GM12864 (cell line): ENCODE measurements at places on chromosomes 13 and 19.

GRCh38 chr13:73757481-73758233 is 376.5 kb downstream of the KLF12 start:
- no peak for DNase-seq

DNA sequence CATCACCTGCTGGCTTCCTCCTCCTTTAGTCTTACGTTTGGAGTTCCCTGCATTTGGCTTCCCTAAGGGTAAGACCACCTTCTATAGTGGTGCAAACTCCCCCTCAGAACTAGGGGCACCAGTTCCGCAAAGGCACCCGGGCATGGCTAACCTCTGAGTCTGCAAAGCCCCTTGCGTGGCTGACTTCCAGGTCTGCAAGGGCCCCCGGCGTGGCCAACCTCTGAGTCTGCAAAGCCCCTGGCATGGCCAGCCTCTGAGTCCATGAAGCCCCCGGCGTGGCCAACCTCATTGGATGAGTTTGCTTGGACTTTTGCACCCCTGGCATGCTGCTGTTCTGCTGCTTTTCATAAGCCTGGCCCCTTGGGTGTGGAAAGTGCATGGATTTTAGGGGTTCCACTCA is 5.1 kb downstream of the MCF2L start:
- no peak for DNase-seq

DNA sequence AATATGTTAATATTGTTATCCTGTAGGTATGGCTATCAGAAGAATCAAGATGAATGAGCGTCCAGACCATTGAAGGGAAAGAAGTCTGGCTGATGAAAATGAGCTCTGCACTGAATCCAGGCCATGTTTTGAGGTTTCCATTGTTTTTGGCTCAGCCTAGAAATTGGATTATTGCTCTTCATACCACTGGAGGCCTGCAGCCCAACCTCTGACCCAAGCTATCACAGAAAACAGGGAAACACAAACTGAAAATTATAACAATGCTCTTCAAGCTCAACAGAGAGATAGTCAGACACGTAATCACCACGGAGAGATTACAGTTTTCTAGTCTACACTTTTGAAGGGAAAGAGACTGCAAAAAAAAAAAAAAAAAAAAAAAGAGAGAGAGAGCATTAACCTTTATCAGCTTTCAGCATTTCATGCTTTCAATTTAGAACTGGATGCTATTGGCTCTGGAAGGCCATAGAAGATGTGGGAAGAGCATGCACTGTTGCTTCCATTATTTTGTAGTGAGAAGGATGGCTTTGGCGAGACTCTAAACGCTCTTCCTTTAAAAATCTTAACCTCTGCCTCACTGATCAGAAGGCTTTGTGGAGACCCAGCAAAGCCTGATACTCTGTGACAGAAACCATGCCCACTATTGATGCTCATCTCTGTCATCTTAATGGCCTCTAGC is 10.8 kb downstream of the EDNRB start:
- no peak for DNase-seq

DNA sequence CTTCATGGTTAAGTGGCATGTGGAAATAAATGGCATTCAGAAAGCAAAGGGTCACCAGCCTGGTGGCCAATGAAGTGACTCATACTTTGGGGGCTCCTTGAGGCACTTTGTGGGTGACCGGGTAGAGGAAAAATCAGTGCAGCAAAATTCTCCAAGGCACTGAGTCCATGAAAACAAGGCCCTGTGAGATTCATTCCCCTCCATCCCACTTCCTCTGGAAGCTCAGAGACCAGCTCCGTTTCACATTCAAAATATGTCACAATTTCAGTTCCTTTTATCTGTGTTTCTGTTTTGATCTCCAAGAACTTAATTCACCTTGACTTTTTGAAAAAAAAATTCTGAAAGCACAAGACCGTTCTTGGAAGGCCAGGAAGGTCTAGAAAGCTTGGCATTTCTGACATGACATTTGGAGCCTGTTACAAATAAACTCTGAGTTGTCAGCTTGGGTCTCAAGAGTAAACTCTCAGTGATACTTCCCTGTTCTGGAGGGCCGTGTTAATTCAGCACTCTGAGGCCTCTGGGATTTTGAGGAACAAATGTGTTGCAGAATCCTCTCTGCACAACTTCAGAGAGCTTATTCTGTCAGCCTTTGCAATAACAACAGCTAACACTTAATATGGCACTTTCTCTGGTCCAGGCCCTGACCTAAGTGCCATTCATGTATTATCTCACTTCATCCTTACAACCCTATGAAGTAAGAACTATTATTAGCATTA is 6.8 kb downstream of the CYSLTR2 start:
- DNase-seq, result peak; percentile 16

DNA sequence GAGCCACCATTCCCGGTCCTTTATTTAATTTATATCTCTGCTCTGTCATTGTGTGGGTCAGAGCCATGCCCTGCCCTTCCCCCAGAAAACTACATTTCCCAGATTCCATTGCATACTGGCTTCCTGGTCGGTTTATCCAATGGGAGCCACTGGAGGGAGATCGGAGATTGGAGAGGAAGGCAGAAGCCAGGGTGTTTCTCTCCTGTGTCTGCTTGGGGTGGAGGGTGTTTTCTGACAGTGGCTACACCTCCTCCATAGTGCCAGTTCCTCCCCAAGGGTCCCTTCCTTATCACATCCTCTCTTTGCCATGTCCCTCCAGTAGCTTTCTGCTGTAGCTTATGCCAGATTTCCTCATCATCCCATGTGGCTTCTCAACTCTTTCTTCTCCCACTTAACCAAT is 19.0 kb downstream of the OLFM2 start:
- DNase-seq, result no peak

DNA sequence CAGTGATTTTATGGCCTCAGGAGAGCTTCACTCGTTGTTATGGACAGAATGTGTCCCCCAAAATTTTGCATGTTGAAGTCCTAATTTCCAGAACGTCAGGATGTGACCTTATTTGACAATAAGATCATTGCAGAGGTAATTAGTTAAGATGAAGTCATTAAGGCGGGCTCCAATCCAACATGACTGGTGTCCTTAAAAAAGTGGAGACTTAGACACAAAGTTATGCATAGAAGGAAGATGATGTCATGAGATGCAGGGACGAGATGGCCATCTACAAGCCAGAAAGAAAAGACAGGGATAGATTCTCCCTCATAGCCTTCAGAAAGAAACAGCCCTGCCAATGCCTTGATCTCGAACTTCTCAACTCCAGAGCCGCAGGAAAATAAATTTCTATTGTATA is 25.8 kb upstream of the SPATA13 start:
- DNase-seq, result no peak

DNA sequence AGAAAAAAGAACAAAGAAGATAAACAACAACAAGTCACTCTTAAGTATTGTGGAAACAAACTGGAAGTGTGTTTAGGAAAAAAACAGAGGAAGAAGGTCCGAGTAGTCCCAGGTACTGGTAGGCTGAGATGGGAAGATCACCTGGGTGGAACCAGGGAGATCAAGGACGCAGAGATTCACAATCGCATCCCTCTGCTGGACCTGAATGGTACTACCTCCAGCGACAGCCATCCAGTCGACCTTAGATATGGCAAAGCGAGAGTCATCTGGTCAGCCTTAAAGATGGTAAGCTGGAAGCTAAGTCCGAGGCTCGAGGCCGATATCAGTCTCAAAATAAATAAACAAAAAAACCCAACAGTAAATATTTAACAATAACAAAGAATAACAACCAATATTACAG is 44.9 kb upstream of the ZNF91 start:
- no peak for DNase-seq

DNA sequence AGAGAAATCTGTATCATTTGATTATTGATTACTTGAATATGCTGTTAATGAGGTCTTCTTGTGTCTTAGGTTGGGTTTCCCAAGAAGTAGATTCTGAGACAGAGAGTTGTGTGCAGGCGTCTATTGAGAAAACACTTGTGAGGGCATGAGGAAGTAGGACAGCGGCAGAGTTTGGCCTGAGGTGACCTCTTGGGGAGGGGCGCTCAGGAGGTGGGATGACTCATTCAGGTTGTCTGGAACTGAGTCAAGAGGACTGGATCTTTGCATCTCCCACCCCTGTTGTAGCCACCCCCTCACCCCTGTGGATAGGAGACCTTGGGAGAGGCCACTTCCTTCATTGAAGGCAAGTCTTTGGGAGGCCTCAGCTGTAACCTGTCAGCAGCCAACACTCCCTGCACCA is 35.2 kb upstream of the WDFY2 start:
- peak; percentile 42 for DNase-seq

- DNase-seq, result no peak
Observed at GRCh38 chr19:29787281-29787680, 24.5 kb upstream of the CCNE1 start.

DNA sequence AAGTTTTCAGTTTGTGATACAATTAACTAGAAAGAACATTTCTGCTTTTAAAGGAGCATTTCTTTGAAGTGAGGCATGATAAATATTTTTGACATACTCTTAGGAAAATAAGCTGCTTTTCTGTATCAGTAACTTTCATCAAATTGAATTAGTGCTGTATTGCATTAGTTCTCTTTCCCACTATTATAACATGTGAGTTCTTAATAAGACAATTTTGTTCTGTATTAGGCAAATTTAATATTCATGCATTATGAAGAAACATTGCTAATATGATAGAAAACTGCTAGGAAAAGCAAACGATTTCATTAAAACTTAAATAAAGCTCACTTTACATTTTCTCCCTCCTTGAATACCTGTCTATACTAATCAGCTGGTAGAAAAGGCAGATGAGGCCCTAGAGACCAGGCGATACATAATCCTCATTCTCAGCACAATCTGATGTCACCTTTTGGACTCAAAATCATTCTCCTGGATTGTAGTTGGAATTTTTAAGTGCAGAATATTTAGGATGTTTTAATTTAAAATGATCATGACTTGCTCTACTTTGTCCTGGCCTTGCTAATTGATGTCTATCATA is 1636.8 kb downstream of the PCDH9 start:
- DNase-seq, result no peak

- peak; percentile 99 for DNase-seq
Observed at GRCh38 chr19:10568826-10569651, at the start of gene CDKN2D. CDKN2D (minus strand) TSS chr19:10568979; CDS start chr19:10568653, 326 bp downstream.

GRCh38 chr13:95300625-95301182 is 547 bp downstream of the ABCC4 start:
- DNase-seq, result no peak

DNA sequence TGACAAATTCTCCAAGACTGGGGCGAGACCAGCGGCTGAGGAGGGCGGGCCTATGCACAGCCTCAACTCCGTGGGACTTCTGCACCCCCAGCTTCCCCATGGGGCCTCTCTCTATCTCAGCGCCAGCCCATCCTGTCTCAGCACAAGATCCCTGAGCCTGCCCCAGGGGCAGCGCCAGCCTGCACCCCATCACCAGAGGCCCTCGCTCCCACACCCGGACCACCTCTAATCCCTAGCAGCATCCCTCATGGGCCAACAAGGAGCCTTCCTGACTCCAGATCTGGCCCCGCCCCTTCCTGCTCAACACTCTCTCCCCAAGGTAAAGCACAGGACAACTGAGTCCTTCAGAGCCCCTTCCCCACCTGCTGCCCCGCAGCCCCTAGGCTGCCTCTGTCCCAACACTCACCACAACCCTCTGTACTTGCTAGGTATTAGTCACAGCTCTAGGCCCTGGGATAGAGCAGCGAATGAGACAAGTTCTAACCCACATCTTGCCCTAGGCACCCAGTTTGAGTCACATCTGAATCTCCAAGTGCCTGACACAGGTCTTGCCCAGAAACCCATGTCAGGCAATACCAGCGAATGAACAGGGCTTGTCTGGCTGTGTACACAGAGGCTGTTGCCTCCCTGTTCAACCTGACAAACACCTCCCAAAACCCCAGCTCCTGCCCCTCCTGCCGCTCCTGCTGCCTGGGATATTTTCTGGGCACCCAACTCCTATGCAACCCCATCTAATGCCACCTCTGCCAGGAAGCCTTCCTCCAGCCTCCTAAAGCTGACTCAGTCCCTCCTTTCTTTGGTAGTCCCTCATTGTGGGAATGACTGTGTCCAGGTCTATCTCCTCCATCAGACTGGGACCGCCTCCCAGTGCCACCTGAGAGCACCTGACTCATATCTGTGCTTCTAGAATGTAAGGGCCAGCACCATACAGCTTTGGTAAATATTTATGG is 18.6 kb downstream of the GRIK5 start:
- no peak for DNase-seq

DNA sequence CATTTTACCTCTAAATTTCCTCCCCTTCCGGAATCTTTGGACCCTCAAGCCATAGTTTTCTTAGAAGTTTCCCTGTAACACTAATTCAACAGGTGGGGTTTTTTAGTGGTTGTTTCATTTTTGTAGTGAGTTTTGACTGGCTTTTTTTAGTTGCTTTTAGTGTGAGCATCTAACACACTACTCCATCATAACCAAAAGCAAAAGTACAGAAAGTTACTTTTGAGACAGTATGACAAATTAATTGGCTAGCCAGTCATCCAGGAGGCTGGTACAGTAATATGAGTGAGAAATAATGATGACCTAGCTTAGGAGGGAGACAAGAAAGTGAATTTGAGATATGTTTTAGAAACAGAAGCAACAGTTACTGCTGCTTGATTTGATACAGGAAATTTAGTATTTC is 71.5 kb downstream of the DNAJC15 start:
- no peak for DNase-seq

DNA sequence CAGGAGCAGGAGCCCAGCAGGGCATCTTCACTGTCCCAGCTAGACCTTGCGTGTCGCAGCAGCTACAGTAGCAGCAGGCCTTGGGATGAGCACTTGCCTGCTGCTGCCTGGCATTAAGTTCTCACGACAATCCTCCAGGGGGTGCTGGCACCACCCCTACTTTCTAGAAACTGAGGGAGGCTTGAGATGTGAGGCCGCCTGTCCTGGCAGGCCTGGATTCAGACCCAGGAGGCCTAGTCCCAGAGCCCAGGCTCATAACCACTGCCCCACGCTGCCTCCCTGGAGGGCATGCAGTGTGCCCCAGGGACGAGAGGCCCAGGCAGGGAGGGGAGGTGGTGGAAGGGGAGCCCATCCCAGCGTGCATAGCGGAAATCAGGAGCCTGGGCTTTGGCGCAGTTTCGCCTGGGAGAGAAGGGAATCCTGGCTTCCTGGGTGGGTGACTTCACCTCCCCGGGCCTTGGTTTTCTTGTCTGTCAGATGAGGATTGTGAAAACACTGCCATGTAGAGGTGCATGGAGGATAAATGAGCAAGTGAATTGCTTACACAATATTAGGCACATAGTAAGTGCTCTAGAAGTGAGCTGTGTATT is 26.1 kb downstream of the PPP5C start:
- no peak for DNase-seq

DNA sequence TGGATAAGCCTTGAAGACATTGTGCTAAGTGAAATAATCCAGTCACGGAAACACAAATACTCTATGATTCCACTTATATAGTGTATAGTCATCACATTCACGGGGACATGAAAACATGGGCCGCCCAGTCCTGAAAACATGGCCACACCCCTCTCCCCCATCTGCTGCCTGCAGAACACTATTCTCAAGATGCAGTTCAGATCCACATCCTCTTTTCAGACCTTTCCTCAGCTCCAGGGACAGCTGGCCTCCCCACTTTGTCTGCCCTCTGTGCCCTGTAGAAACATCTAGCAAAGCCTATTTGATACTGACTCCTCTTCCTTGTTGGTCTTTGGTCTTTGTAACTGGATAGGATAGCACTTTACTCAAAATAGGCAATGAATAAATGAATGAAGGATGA is 8.3 kb downstream of the RFX2 start:
- no peak for DNase-seq
